Mammary epithelial cell (primary cell): ENCODE measurements at places on chromosomes 7 and 10. TPM values are rescaled to one million over a fixed set of nuclear protein-coding genes. Genes with fewer than 3 reads are reported as not detected.

The ACSL5 gene
- 0.23 TPM for polyA plus RNA-seq

The TWIST1 gene
- polyA plus RNA-seq, result 1.6 TPM

The OR2A1 gene
- polyA plus RNA-seq, result not detected

The CNTNAP2 gene
- polyA plus RNA-seq, result 2.5 TPM

The PTPN20 gene
- polyA plus RNA-seq, result not detected

The ASIC3 gene
- polyA plus RNA-seq, result 0.34 TPM
